HT1080 (cell line): ENCODE measurements at places on chromosomes 7 and 10.

GRCh38 chr10:84933402-84933801 is 605.0 kb downstream of the CCSER2 start:
- DNase-seq = peak; percentile 32

GRCh38 chr10:79166312-79166721 is 97.6 kb downstream of the ZMIZ1 start:
- DNase-seq = no peak

GRCh38 chr7:929311-929711 is 25.2 kb downstream of the ADAP1 start:
- DNase-seq = no peak

DNA sequence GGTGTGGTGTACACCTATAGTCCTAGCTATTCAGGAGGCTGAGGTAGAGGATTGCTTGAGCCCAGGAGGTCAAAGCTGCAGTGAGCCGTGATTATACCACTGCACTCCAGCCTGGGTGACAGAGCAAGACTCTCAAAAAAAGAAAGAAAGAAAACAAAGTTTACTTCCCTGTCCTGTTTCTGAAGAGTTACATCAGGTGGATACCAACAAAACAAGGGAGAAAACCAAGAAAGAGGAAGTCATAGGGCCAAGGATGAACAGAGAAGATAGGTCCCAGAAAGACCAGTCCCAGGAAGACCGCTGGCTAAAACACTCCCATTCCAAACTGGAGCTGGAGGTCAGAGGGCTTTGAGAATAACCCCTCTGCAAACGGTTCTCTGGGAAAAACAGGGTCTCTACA is 13.5 kb downstream of the MACROH2A2 start:
- DNase-seq = no peak

DNA sequence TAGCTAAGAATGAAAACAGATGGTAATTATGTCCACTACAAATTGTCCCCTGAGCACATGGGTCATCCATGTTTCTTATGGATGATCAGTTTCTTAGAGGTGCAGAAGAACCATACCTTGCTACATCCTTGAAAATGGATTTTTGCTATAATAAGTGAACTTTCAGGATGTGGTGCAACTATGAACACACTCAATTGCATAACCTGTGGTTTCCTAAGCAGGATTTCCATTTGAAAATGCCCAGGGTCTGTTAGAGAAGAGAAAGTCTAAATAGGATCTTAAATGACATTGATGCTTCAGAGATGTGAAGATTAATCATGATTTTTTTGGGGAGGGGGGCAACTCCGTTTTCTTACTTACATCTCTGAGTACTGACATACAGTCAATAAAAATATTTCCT is 39.6 kb upstream of the CACNB2 start:
- DNase-seq = peak; percentile 2

GRCh38 chr7:117837841-117838240 is 35.4 kb downstream of the CTTNBP2 start:
- no peak for DNase-seq

- no peak for DNase-seq
Observed at GRCh38 chr10:62620491-62620890, 184.0 kb upstream of the ADO start.

- DNase-seq = no peak
Observed at GRCh38 chr7:150891740-150892139, 39.4 kb downstream of the AOC1 start.

DNA sequence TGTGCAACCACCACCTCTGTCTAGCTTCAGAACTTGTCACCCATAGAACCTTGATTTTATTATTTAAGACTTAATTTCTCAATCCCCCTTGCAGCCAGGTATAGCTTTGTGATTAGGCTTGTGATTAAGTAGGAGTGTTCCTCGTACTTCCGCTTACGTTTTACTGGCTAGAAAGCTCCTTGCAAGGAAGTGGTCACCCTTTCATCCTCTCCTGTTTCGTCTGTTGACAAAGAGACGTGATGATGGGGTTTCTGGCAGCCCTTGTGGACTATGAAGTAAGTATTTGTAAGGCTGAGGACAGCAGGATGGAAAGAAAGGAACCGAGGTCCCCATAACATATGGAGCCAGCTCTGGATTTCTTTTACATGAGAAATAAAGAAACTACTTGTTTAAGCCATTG is 86.5 kb upstream of the KDM7A start:
- no peak for DNase-seq

- DNase-seq = peak; percentile 55
Observed at GRCh38 chr7:90709501-90710465, 113.7 kb downstream of the CDK14 start.

- DNase-seq = no peak
Observed at GRCh38 chr10:113300201-113300600, 252.7 kb upstream of the HABP2 start.

DNA sequence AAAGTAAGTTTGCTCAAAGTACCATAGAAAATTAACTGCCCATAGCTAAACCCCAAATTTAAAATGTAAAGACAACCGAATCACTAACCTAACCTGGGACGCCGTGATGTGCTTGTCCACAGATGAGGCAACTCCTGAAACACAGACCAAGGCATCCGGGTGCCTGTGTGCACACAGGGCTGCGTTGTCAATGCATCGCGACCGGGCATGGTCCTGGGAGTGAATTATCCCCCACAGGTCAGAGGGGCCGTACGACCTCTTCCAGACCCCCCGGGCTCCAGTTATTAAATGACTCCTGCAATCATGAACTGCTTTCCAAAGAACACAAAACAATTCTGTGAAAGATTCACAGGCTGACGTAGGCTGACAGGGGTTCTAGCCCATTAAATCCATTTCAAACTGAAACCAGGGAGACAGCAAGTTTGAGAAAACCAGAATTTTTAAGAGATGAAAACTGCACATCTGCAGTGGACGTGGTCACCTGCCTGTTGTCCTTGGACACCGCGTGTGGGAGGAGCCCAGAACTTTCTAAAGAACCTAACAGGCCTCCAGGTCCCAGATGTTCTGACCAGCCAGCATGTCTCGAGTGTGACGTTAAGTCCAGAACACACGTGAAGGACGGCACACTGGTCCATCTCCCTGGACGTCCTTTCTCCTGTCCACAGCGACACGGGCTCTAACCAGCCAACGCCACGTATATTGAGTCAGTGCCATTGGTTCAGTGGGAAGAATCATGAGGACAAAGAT is 297.8 kb downstream of the DNAJB6 start:
- DNase-seq = no peak

DNA sequence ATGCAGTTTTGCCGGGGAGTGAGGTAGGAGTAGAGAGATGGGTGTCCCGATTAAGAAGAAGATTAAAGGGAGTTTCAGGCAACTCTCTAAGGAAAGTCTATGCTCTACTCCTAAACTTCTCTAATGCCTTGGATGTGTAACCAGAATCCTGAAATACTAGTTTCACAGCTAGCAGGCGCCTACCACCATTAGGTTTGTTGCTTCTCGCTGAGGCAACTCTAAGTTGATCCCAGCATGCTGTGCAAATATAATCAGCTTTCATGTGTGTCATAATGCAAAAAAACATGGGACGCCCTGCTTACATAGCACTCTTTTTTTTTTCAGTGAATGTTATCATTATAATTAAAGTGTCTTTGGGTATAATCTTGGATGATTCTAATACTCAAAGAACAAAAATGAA is 50.4 kb upstream of the FAM3C start:
- no peak for DNase-seq

DNA sequence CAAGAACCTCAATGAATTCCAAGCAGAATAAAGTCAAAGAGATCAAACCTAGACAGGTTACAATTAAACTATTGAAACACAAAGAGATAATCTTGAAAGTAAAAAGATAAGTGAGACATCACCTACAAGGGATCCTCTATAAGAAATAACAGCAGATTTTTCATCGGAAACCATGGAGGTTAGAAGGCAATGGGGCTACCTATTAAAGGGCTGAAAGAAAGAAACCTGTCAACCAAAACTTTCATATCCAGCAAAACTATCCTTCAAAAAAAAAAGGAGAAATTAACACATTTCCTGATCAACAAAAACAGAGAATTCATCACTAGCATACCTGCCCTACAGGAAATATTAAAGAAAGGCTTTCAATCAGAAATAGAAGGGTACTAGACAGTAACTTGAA is 244.9 kb downstream of the ARHGAP12 start:
- DNase-seq = no peak

- no peak for DNase-seq
Observed at GRCh38 chr10:114626841-114627240, 31.2 kb downstream of the ABLIM1 start.

- DNase-seq = peak; percentile 42
Observed at GRCh38 chr10:30247704-30248103, 101.4 kb downstream of the MTPAP start.

GRCh38 chr10:79447911-79448731 is 2.7 kb upstream of the ZCCHC24 start:
- no peak for DNase-seq

- peak; percentile 96 for DNase-seq
Observed at GRCh38 chr10:25493122-25493893, 318.5 kb downstream of the GPR158 start.

DNA sequence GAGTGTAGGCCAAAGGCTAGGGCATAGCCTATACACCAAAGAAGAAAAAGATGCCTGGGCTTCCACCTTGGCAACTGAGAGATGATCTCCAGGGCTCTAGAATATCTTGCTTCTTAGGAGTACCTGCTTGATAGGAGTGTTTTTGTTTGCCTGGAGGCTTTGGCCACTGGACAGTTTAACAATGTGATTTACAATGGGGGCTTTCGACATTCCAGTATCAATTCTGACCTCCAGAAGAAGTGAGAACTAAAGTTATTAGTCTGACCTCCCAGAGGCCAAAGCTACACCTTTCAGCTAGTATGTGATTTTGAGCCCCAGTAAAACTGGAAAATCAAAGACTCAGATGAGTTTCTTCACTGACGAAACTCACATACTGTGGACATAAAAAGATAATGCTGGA is 96.1 kb downstream of the JMJD1C start:
- no peak for DNase-seq

DNA sequence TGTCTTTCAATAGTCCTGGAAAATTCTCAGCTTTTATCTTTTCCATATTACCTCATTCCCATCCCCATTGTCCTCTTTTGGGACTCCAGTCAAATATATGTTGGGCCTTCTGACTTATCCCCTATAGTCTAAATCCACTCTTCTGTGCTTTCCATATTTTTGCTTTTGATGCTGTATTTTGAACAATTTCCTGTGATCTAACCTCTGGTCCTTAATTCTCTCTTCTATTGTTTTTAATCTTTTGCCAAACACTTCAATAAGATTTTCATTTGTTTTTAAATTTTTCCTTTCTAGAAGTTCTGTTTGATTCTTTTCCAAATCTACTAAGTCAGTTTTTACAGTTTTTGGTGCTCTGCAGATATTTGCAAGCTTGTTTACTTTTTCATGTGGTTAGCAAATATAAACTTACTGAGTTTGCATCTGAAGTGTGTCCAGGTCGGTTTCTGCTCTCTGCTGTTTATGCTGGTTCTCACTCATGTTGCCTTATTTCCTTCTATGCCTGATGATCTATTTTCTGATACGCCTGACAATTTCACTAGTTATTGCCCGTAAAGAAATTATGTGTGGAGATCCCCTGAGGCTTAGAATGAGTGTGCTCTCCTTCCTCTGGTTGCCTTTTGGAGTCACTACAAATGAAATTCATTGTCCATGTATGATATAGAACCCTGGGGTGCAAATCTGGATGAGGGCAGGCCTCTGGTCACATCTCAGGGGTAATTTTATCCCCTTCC is 110.4 kb downstream of the RBM20 start:
- no peak for DNase-seq

DNA sequence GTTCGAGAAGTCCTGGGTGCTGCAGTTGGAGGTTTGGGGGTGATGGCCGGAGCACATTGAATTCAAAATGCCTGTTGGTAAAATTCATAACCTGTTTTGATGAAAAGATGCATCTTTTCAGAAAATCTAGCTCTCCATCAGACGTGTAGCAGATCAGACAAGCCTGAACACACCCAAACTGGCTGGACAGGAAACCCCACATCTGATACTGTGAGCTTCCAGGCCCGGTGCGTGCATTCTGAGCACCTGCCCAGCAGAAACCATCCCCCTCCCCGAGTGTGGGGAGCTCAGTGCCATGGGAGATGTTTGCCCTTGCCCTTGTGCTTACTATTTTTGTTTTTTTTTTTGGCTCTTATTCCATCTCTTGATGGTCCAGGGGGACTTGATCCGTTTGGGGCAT is 417.1 kb downstream of the TCERG1L start:
- no peak for DNase-seq

DNA sequence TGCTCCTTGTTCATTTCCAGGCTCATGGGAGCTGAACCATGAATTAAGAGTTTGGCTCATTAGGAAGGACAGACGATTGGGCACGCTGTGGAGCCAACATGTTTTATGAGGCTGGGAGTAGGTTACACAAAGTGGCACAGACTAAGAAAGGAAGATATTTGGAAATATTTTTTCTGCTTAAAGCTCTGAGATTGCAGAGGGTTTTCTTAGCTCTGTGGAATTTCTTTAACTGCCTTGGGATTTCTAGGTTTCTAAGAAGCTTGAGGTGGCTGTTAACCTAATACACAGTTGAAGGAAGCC is 344.6 kb downstream of the RNLS start:
- no peak for DNase-seq

DNA sequence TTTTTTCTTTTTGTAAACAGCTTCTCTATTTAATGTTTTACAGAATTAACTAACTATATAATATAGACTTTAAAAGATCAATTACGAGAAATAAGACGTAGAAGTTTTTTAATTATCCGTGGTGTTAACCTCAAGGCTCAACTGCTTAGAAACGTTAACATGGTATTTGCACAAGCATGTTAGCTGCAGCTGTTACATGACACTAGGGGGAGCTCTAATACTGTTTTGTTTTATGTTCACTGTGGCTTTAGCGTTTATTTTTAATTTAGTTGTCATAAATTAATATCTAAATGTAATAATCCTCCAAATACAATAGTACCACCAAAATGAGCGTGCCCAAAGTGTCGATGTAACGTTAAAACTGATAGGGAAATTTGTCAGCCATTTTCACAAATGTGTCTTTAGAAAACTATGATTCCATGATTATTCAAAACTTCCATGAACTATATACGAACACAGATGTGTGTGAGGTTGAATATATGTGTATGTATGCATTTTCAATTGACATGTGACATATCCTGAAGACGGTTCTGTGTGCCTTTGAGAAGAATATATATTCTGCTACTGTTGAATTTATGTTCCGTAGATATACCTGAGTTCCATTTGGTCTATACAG is 828.8 kb upstream of the MBL2 start:
- DNase-seq = peak; percentile 13

GRCh38 chr7:95531605-95532219 is 46.0 kb downstream of the ASB4 start:
- DNase-seq = no peak

GRCh38 chr10:21272643-21273399 is 252.7 kb downstream of the SKIDA1 start:
- no peak for DNase-seq

GRCh38 chr7:68691261-68692216 is 906.7 kb upstream of the AUTS2 start:
- no peak for DNase-seq

DNA sequence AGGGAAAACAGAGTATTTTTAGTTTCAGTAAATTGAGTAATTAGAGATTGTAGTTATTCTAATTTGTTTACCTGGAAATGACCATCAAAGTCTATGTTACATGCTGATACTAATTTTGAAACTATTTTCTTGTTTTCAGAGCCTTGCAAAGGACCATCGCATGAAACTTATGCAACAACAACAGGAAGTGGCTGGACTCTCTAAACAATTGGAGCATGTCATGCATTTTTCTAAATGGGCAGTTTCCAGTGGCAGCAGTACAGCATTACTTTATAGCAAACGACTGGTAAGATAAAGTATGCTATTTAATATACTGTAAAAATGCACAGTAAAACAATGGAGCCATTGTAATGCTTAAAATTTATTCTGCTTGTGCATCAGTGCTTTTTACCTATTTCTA is 78.5 kb downstream of the TRIM24 start:
- DNase-seq = no peak
